Psoas muscle (tissue), 8 donors: ENCODE measurements at places on chromosomes 2 and 18. TPM values are rescaled to one million over a fixed set of nuclear protein-coding genes. Genes with fewer than 3 reads are reported as not detected.
A peak's percentile ranks its signal among the peaks of the same experiment; 100 is the strongest.

DNA sequence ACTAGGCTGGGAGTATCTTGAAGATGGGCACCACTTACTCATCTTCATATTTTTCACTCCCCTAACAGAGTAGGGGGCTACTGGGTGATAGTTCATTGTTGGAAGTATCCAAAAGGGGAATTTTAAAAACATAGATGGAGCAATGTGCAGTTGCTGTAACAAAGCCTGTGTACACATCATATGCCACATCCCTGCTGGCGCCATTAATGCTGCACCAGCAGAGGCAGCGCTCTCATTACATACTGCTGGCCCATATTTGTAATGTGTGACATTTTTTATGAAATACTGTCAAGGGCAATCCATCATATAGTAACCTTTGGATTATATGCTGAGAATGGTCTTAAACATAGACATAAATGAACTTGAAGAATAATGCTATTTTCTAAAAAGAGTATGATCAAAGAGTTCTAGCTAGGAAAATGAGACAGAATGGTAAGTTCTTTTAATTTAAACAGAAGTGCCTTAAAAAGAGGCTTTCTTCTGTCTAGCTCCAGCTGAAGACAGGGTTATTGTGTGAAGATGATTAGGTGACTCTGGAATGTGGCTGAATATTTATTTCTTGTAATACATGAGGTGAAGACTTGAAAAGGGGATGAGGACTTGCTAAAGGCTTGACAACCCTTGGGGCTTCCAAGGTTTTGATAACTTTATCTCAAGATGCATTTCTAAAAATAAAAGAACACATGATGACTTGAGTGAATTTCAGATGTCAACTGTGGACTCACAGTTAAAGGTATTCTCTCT, 2.4 kb upstream of the TMEM178A start:
- no peak for DNase-seq

GRCh38 chr2:131413148-131413747, 49.3 kb upstream of the RAB6D start:
- no peak for DNase-seq

Gene SNED1
- 8.6 TPM for total RNA-seq

Gene ATP5MC3
- total RNA-seq, result 277 TPM

DNA sequence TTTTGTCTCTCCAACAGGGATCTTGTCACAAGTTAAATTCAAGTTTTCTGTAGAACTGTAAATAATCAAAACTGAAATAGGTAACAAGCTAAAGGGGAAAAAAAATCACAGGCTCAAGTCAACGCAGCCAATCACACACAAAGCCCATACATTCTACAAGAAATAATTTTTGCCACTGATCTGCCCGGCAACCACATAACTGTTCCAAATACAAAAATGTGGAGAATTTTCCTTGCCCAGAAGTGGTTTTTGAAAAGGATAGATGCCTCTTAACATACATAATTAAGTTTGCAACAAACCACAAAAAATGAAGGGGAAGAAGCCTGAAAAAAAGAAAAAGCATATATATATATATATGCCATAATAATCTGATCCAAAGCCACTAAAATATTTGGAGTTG, 60.3 kb downstream of the FARSB start:
- no peak for DNase-seq

GRCh38 chr2:118115761-118116160, 27.5 kb downstream of the INSIG2 start:
- no peak for DNase-seq

GRCh38 chr2:152693033-152693432, 24.2 kb downstream of the PRPF40A start:
- no peak for DNase-seq

- no peak for DNase-seq
Measured at GRCh38 chr2:36482576-36483214, 115.3 kb downstream of the FEZ2 start.

DNA sequence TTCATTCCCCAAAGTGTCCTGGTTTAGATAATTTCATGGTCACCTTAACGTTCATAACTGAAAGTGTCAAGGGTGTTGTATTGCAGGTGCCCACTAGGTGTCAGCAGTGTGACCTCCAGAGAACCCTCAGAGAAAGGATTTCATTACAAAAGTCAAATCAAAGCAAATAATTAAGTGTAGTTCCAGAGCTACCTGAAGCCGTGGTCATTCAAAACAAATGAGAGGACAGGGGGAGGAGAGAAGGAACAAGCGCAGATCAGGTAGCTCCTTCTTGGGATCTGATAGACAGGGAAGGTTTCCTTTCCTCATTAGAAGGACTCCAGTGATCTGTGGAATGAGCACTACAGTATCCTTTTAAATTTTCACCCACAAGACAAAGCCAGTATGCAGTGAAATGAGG, at the start of gene SLC9A4:
SLC9A4 (plus strand) TSS at position 207 of the 400 bp plus-strand sequence. CDS start 534 bp downstream, outside the sequence.
- peak; percentile 25 for DNase-seq

DNA sequence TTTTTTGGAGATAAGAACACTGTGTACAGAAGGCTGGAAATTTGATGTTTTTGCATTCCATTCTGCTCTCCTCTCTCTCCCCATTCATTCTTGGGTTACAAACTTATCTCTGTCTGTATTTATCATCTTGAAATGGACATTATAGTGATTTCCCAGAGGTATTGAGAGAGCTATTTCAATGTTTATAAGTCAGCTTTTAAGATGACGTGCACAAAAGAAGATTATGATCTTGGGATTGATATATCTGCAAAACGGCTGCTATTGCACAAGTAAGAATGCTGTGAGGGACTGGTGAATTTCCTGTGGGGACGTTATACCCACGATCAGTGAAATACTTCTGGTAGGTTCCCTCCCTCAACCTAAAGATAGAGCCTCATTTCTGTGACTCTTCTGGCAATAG, 61.0 kb upstream of the DTNA start:
- DNase-seq, result no peak

DNA sequence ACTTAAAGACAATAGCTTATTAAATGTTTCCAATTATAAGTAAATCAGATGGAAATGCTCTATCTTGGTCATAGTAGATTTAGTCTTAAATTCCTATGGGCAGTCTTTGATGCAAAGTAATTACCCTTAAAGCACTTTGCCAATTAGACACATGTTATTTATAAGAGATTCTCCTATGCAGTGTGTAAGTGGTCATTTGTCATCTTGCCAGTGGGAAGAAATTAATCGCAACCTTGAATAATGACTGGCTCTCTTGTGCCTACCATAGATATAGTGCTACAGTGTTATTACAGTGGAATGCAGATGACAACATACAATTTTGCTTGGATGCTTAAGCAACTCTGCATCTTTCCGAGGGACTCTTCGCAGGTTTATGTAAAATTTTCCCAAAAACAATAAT, 311.0 kb upstream of the THUMPD2 start:
- no peak for DNase-seq

Gene LIPT1
- total RNA-seq, result 7.1 TPM

Gene ERFE
- 2.8 TPM for total RNA-seq

DNA sequence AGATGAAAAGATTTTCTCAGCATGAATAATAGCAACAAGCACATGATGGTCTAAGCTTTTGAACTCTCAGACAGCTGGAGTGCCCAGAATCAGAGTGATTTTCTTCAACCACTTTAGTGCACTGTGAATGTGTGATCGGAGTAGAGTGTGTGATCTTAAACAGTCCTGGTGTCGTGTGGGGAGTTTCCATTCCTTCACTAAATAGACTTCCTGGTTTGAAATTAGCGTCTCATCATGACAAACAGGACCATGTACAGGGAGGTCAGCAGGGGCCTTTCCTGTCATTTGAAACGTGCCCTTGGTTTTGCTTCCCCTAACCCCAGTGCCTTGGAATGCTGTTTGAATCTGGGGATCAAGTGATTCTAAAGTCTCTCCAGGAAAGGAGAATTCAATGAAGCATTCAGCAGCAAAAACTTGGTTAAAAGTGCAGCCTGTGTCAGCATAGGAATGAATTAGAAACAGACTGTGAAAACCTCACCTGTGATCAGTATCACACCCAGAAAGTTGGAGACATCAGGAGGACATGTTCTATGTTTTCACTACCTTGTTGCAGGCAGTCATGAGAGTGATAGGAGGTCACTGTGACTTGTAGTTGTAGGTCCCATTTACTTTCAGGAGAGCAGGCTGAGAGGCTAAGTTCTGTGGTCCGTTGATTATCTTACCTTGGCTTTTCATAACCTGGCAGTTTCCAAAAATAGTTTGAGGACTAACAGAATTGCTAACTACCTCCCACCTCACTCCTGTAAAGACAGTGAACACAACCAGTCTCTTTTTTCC, 400.3 kb downstream of the MTX2 start:
- no peak for DNase-seq

- no peak for DNase-seq
Measured at GRCh38 chr2:28607730-28608499, 112.1 kb downstream of the PLB1 start.

GRCh38 chr18:59323931-59324622, 5.6 kb upstream of the CPLX4 start:
- DNase-seq, result no peak

DNA sequence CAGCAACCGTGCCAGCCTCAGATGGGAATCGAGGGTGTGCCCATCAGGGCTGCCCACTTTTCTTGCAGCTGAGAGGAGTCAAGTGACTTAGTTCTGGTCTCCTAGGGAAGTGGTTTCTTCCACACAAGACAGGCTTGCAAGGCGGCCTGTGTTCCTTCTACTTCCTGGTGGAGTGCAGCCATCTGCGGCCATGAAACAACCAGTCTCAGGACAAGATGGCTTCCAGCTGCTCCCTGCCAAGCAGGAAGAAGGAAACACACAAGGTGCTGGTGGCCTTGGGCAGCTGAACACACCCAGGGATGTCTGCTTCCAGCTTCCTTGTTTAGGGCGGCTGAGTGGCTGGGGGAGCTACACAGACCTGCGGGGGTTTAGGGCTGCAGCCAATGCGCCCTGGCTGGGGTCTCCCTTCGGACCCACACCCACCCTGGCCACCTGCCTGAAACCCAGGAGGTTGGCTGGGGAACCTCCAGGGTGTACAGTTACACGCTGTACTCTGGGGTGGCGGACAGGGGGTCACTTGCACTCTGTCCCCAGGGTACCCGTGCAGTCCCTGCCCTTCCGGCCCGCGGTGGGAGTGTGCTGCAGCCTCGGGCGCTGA, 34.7 kb downstream of the PTPN18 start:
- peak; percentile 56 for DNase-seq

Gene UGT1A5
- not detected for total RNA-seq

- peak; percentile 2 for DNase-seq
Measured at GRCh38 chr2:242043538-242044312, 174.2 kb downstream of the RTP5 start.

Gene MEIS1
- 6.8 TPM for total RNA-seq

Gene EFEMP1
- 18.8 TPM for total RNA-seq

DNA sequence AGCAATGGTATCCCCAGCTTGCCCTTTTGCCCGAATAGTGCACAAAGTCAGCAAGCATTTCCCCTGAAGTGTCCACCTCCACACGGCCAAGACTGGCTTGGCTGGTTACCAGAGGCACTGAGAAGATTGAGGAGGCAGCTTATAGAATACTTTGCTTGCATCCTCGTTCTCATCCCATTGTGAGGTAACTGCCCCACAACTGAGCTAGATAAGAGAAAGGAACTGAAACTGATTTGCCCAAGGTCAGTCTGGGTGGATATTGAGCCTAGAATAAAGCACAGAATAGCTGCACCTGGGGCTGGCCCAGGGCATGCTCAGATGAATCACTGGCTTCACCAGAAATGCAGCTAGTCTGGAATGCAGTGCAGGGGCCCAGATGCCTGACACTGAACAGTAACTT, 32.7 kb upstream of the MAP4K3 start:
- no peak for DNase-seq

- DNase-seq, result no peak
Measured at GRCh38 chr2:216589791-216590190, 43.4 kb upstream of the IGFBP2 start.
